ENCODE measurements at places on chromosomes 5 and 9. TPM values are rescaled to one million over a fixed set of nuclear protein-coding genes. Genes with fewer than 3 reads are reported as not detected.

DNA sequence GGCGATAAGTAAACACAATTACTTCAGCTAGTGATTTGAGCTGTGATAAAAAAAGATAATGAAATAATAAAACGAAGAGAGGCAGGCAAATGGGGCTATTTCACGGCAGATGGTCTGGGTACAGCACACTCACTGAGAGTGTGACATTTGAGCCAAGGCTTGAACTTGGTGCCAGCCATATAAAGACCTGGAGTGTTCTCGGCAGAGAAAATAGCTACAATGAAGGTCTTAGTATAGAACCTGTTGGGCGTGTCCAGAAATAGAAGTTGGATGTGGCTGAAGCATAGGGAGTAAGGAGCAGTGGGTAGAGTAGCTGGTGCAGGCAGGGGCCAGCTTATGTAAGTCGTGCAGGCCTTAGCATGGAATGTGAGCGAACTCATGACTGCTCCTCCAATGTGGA, 660.3 kb upstream of the WWC1 start:
- no peaks in the 10 kb centered on the region for H3K4me1 ChIP-seq
- H3K36me3 ChIP-seq = no peaks in the 10 kb centered on the region
- H3K27ac ChIP-seq = no peak overlapping the region
- H3K4me3 ChIP-seq = no peak overlapping the region
- DNase-seq = no peak

CCNO gene
- not detected for total RNA-seq

FOXD1 gene
- not detected for total RNA-seq

DNA sequence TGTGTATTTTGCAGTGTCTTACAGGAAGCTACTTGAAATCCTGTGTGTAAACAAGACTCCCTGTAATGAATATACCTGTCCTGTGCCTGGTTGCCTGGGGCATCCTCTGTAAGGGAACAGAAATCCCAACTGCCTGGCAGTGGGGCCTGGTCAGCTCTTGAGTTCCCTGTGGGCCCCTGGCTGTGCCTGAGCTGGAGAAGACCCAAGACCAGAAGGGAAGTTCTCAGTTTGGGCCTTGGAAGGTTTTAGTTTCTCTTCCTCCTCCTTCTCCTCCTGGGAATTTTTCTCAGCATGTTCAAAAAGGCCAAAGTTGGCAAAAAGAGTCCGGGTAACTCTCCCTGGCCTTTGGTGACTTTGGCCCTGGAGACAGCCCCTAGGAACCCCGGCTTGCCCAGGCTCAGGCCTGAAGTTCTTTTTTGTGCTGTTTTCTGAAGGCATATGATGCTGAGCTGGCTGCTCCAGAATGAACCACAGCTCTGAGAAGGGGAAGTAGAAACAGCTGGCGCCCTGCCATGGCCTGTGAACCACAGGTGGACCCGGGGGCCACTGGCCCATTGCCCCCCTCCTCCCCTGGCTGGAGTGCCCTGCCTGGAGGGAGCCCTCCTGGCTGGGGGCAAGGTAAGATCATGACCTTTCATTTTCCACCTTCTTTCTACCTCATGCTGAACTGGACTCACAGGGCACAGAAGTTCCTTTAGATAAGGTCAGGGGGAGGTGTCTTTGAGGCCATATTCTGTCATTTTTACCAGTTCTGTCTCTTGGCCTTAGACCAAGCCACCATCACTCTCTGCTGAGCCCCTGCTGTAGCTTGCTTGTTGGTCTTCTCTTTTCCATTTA, 5.8 kb downstream of the TMEM268 start:
- H3K27me3 ChIP-seq = no peaks in the 10 kb centered on the region
- no peak overlapping the region for H3K4me3 ChIP-seq
- H3K4me1 ChIP-seq = peaks cover 29% of the 10 kb centered on the region
- peak overlapping the region; percentile 1 for H3K27ac ChIP-seq
- H3K36me3 ChIP-seq = peaks cover 3% of the 10 kb centered on the region
- peak; percentile 8 for DNase-seq

DNA sequence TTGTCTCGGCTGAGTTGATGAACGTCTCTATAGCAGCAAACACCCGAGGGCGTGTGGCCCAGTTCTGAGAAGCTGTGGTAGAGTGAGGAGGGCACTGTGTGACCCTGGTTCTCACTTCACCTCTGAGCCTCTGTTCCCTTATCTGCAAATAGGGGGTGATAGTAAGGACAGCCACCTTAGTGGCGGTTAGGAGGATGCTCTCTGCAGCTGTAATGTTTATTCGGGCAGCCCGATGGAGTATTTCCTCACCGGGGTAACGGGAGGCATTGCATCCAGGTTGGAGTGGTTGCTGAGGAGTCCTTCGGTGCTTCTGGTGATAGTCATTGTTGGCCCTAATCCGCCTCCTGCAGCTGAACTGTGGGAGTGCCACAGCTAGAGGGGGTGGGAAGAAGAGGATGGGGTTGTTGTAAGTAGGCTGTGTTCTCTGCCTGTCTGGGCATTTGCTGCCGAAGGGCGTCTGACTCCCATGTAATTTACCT, 13.9 kb downstream of the PRRC2B start:
- H3K36me3 ChIP-seq = no peaks in the 10 kb centered on the region
- H3K4me1 ChIP-seq = peaks cover 63% of the 10 kb centered on the region
- peak overlapping the region; percentile 76 for H3K27ac ChIP-seq
- H3K4me3 ChIP-seq = peak overlapping the region; percentile 62
- DNase-seq = peak; percentile 63

DNA sequence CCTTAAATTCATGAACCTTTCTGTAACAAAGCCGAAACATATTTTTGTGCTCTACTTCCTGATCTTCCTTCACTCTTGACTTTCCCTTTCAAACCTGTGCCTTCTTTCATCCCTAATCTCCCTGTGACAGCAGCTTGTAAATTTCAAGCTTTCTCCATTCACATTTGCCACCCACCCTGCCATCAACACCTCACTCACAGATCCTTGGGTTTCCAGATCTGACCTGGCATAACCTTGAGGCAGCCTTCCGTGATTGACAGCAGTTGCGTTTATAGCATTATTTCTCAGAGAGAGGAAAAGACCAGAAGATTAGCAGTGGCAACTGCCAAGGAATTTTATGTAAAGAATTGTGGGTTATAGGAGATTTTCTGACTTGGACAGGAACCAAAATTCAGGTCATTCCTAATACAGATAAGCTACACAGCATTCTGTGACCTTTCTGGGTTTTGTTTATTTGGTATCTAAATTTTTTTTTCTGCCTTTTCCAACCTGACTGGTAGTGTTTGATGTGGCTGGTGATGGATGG, 260.0 kb downstream of the NR2F1-AS1 start:
- no peak for DNase-seq
- H3K36me3 ChIP-seq = no peaks in the 10 kb centered on the region
- no peak overlapping the region for H3K27ac ChIP-seq
- no peaks in the 10 kb centered on the region for H3K27me3 ChIP-seq
- no peaks in the 10 kb centered on the region for H3K4me1 ChIP-seq
- no peak overlapping the region for H3K4me3 ChIP-seq

Measured in T-cell (primary cell).